ENCODE measurements at places on chromosomes 6 and 20.

DNA sequence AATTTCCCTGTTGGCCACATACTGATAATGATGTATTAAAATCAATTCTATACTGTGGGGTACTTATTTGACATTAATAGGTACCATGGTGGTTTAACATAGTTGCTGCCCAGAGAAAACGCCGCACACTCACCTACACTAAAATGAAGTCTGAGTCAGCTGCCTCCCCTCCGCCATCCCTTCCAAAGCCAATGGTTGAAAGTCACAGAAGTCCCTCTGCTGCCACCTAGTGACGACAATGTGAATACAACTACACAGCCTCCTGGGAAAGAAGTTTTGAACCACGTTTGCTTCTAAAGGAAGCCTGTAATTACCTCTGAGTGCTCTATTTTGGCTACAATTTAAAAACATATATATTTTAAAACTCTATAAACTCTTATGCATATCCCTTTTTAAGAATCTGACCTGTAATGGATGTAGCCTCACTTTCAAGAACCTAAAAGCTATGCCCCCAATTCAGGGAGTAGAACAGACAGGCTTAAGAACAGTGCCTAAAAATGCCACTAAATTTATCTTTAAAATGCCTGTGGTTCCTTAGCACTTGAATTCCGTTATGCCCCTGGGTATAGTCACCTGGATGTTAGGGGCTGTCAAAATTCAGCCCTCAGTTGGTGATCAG lies 20.6 kb upstream of the ECI2 start:
- DNase-seq, result peak; percentile 64

DNA sequence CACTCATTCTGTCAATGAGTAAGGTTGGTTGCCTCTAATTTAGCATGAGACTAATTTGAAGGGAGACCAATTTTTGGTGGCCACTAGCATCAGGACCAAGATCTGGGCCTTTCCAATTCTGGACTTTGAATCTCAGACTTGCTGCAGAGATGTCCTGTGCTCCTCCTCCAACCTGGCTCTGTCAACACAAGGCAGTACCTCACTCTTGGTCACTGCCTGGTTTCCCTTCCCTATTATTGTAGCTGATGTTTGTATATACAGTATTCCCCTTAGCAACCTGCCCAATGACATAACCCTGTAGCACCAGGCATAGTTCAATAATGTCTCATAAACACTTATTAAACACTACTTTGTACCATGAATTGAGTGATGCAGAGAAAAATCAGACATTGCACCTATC lies 50.4 kb downstream of the UNC5CL start:
- DNase-seq, result no peak

GRCh38 chr6:130841128-130841728 lies 14.0 kb downstream of the SMLR1 start:
- DNase-seq, result no peak

DNA sequence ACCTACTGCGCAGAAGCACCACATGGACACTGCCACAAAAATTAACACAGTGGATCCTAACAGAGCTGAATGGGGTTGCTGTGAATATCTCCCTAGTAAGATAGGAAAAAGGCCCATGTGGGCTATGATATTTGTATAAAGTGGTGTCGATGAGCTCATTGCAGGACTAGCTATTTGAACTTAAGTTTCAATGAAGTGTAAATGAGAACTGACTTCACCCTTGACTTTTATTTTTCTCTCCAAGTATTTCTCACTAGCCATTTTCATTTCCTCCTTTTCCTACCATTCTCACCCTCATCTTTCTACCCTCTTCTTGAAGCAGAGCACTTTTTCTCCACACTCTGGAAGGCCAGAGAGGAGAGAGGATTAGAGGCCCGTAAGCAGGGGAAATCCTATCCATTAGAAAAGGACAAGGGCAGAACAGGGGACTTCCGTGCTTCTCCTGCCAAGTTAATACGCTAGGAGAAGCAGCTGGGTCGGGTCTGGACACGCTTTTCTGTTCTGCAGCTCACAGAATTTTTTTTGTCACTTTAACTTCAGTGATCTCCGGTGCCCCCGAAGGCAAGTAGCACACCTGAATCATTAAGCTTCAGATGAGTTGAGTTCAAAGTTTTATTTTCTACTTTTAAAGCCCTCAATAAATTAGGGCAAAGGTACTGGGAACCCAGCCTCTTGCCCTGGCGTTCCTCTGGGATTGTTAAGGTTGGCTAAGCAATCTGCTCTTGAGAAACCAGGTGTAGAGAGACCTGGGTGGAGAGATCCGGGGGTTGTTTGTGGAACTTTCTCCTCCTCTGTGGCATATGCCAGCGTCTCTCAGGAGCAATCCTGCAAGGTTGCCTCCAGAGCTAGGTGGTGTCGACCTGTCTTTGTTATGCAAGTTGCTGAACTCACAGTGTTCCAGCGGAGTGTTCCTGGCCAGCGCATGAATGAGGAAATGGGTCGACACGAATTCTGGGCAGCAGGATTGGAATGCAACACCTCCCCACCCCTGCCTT lies 56.2 kb upstream of the ARID1B start:
- no peak for DNase-seq

DNA sequence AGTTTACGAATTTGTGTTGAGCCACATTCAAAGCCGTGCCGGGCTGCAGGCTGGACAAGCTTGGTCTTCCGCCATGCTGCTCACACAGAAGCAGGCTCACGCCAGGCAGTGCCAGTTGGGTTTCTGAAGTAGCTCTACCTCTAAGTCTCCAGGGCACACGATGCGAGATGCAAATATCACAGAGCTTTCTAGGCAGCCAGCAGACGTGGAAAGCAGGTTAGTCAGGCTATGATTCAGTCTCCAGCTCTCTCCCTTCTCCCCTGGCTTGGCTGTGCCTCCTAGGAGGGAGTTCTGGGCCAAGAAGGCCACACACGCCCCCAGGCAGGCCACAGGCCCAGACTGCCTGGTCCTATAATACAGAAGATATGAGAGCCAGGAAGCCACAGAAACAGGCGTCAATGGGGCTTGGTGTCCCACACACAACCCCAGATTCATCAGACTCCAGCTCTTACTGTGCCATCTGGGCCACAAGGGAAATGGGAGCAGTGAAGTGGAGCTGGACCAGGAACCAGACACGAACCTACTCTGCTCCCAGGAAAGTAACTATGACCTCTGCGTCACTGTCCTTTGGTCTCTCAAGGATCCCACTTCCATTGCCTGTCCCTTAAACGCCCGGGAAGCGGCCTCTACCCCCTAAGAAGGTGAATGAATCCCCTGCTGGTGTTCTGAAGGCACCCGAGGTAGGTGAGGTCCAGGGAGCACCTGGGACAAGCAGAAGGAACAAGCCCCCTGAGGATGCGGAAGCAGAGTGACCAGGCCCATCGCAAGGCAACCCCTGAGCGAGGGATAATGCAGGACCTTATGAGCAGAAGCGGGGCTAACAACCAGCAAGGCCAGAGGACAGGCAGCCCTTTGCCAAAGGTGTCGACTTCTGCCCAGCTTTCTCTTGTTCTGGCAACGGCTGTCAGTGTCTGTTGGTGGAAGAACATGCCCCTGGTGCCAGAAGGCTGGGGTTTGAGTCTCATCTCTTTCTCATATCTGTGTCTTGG lies 61.2 kb downstream of the GFOD1 start:
- DNase-seq, result no peak

GRCh38 chr20:10216146-10216791 lies 2.4 kb upstream of the SNAP25 start:
- no peak for DNase-seq

- DNase-seq, result no peak
These were observed 106.8 kb upstream of the PREP start for GRCh38 chr6:105509506-105510331.

DNA sequence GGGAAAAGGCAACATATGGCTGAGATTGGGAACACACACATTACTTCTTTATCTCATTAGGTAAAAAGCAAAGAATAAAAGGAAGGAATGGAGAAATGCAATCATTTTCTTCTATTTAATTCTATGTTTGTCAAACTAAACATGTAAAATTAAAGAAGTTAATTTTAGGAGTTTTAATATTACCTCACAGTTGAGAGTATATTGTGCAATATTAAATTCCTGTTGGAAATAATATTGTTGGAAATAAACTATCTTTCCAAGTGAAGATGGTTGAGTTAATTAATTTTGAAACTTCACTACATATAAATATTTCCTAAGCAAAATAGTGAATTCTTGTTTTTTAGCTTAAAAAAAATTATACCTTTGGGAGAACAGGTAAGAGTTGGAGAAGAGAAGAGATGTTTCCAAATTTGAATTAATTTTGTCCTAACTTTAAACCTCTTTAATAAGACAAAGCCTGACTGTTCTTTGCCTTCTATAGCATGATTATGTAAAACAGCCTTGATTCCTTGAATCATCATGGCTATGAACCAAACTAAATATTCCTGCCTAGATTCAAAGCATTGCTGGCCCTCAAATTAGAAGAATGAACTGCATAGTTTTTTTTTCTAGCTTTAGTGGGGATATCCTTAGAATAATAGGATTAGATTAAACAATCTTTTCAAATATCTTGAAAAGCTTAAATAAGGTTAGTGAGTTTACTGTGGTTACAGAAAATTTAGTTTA lies 1349.1 kb upstream of the ADGRB3 start:
- no peak for DNase-seq

GRCh38 chr6:40551966-40552505 lies 35.1 kb downstream of the LRFN2 start:
- no peak for DNase-seq

DNA sequence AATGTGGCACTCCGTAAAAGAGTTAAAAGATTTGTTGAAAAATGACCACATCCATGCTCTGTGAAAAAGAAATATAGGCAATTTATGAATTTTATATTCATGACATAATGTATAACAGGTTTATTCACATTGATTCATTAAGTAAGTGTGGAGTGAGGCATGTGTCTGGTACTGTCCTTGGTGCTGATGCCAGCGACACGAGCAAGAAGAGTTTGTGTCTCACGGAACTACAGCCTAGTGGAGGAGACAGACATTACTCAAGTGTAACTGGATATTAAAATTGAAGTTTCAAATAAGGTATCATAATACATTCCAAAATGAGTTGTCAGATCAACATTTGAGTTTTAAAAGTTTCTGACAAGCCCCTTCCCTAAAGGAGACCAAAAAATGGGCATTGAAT lies 158.2 kb upstream of the PRND start:
- no peak for DNase-seq

DNA sequence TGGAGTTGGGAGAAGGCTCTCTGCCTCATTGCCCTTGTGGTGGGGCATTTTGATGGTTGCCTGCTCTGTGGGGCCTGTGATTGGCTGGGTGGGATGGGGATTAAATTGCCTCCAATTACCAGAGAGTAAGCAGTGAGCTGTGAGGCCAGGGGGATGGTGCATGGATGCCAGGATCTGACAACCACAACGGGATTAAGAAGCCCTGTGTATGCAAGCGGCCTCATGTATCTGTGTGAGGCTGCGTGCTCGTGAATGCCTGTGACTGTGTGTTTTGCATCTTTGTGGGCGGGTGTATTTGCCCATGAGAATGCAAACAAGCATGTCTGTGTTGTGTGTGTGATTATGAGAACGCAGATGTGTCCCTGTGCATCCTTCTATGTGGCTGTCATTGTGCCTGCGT lies 46.1 kb downstream of the CD40 start:
- DNase-seq, result no peak

DNA sequence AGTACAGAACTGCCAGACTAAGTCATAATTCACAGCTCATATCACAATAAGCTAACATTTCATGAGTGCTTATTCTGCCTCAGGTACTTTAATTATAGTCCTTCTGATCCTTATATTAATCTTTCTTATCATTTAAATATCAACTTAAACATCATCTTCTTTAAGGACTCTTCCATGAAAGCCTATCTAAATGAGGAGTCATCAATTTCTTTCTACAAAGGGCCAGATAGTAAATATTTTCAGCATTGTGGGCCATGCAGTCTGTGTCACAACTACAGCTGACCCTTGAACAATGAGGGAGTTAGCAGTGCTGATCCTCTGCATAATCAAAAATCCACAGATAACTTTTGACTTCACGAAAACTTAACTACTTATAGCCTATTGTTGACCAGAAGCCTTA lies 306.4 kb downstream of the TSHZ2 start:
- no peak for DNase-seq

- DNase-seq, result no peak
These were observed 104.8 kb downstream of the MAFB start for GRCh38 chr20:40584130-40584809.

- DNase-seq, result no peak
These were observed 123.1 kb downstream of the OLIG3 start for GRCh38 chr6:137370871-137371633.

GRCh38 chr20:57526087-57526884 lies 1.3 kb upstream of the CTCFL start:
- DNase-seq, result no peak

DNA sequence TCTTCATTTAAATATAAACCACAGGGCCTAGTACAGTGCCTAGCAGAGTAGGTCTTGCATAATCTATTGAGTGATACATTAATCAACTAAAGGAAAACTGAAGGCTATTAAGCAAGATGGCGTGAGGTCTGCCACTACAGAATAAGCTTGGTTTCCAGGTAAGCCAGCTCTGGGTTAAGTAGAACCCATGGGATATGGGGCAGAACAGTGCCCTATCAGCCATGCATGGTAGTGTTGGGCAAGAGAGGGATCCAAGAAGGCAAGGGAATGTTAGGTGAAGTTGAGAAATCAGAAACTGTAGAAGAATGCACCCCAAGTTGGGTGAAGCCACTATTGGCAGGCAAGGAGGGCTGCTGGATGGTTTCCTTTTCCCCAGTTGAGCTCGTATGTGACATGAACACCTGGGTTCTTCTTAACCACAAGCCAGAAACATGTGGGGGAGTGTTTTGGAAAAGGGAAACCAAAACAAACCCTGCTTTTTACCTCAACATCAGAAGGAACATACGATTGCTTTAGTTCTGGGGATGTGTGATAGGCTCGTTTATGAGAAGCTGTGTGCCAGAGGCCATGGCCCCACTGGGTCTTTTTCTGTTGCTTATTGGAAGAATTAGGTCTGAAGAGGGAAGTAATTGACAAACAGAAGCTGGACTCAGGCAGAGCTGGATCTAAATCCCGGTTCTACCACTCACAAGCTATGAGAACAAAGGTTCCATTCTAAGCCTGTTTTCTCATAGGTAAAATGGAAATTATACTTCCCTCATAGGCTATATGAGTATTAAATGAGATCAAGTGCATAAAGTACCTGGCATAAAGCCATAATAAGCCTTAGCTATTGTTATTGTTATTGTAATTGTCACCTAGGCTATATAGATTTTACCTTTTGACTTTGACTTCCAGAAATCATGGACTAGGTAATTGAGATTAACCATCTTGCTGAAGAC lies 33.5 kb downstream of the NEDD9 start:
- DNase-seq, result no peak

DNA sequence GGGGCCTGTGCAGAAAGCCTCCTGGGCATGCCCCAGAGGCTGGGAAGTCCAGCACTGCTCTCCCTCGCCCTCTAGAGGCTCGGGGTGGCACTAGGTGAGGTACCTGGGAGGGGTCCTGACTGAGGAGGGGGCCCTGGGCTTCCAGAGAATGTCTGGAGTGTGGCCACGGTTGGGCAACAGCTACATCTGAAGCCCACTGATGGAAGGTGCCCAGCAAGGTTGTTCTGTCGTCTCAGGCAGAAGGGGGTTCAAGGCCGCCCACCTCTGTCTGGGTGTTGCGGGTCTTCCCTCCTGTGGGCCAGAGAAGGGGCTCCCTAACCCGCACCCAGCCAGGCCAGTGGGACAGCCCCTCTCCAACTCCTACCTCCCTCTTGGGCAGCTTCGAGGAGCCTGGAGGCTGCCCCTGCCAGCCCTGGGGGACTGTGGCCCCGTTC lies 11.4 kb upstream of the VEGFA start:
- no peak for DNase-seq

GRCh38 chr6:25025919-25026301 lies 90.2 kb upstream of the RIPOR2 start:
- DNase-seq, result no peak
